Fibroblast of skin of right biceps (primary cell): ENCODE measurements at places on chromosomes 1 and 21.
A peak's percentile ranks its signal among the peaks of the same experiment; 100 is the strongest.

DNA sequence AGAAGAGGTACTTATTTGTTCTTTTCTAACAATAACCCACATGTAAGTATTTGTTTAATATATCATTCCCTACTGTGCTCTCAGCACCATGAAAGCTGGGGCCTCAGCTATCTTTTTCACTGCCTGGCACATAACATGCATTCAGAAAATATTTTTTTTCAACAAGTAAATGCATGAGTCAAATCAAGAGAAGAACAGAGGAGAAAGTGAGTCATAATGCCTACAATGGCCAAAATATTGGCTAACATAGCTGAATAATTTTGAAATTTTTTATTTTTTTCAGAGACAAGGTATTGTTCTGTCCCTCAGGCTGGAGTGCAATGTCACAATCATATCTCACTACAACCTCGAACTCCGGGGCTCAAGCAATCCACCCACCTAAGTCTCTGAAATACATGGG is 252.2 kb upstream of the ADAMTS5 start:
- DNase-seq, result peak; percentile 71

- no peak for DNase-seq
Measured at GRCh38 chr1:29820401-29820800, 584.1 kb downstream of the PTPRU start.

DNA sequence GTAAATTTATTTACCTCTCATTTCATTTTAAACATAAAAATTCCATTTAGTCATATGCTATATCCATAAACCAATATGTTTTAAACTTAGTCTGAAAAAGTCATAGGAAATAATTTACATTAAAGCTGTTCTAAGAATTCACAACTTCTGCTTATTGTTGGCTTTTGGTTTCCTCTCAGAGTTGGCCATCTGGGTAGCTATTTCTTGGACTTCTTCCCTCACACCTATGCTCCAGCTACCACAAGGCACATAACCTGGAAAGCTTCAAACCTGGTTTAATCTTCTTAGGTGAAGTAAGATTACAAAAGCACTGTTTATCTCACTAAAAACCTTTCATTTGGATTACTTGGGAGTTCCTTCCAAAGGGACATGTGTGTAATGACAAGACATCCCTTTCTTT is 29.8 kb downstream of the RBM11 start:
- no peak for DNase-seq

DNA sequence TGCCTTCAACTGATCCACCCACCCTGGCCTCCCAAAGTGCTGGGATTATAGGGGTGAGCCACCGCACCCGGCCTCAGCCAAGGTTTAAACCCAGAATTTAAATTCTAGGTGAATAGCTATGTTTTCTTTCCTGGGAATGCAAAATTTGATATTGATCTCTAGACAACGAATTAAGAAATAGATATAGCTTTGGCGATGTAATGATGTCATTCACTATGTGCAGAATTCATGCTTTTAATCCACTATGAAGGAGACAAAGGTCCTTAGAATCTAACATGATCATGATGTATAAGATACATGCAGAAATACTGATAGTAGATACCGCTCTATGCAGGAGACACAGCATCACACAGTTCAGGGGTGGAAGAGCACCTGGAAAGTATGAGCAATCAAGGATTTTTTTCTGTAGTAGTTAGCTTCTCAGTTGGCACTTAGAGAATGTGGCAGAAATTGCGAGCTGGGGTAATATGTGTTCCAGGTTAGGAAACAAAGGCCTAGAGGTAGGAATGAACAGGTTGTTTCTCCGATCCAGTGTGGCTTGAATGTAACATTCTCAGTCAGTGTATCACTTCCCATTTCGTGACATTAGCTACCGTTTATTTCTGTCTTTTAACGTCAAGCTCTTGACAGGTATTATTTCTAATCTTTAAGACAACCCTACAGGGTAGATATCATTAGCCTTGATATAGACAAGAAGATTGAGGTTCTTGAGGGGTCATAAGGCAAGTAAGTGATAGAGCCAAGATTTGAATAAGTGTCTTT is 3.0 kb upstream of the CEP350 start:
- DNase-seq, result no peak

- DNase-seq, result no peak
Measured at GRCh38 chr1:209855623-209856022, 27.9 kb downstream of the UTP25 start.

DNA sequence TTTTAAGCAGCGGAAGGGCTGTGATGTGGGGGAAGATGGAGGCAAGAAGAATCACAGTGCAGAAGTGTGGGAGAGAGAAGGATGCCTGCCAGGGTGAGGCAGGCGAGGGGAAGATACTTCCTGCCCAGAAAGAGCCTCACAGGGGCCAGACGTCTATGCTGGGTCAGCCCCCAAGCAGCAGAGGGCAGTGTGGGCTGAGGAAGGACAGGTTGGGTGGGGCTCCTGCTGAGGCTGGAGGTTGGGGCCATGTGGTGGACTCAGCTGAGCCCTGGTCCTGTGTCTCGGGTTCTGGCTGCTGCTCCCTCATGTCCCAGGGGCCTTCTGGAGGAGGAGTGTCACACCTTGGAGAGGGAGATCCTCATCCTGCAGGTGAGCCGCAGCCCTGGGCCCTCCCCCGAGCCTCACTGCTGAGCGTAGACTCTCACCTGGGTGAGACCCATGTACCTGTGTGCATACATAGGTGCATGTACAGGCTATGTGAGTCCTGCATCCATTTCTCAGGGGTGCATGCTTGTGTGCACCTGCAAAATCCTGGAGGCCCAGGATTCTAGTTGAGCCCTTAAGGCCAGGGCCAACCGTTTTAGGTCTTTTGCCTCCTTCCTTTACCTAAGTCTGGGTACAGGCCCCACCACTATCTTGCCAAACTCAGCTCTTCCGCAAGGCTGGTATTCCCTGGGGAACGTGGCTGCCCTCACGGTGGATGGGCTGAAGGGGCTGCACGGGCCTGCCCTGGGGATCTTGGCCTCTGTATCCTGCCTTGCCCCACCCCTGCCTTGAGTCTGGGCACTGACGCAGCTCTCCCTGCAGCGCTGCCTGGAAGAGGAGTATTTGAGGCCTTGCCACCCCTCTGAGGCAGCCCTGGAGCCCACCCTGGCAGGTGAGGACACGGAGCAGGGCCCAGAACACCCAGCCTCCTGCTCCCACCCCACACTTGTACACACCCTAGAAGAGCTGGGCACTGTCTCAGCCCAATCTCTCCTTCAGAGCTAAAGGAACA is 3.7 kb downstream of the CCDC24 start:
- DNase-seq, result peak; percentile 32

DNA sequence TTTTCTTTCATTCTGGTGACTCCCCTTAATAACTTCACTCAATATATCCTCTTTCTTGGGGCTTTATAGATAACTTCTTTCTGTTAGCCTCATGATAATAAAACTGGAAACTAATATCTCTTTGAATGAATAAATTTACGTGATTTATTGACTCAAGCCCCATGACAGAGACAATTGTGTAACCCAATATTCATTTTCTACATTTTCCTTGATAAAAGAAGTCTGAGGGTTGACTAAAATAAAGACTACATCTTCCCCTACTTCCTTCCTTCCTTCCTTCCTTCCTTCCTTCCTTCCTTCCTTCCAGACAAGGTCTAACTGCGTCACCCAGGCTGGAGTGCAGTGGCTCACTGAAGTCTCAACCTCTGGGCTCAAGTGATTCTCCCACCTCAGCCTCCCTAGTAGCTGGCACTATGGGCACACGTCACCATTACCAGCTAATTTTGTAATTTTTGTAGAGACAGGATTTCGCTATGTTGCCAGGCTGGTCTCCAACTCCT is 85.1 kb downstream of the CYYR1 start:
- no peak for DNase-seq

DNA sequence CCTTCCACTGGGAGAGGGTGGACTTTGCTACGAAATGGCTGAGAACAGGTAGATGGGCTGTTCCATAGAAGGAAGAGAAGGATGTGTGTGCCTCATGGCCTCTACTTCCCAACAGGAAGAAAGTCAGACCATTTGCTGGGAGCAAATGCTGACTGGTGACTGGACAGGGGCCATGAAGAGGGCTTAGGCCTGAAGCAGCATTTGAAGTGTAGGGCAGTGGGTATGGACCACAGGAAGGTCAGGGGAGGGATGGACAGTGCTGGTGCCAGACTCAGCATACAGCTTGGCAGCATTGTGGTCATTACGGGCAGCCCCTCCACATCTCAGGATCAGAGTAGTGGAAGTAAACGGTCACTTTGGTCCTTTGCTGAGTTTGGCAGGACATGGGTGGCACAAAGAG is 275.7 kb downstream of the MATN1 start:
- DNase-seq, result no peak

DNA sequence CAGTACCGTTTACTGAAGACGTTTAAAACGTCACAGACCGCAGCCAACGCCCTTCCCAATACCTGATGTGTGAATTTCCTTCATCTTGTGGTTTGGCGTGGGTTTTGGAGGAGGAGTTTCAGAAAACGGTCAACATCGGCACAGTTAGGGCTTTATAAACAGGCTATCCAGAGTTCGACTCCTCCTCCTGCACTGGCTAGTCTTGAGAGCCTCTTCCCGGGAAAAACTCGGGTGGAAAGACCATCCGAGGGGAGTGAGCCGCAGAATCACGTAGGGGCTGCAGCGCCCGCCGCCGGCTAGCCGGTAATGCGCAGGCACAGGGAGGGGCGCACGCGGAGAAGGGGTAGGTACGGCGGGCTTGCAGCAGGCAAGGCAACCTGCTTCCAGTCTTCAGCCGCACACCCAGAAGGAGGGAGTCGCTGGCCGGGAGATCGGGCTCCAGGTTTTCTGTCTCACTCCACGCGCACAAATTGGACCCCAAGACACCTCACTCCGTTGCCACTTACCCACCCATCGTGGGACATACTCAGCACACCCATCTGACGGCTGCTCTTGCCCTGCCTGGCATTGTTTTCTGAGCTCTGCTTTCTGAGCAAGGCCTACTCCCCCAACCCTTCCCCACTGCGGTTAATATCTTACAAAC is 25.4 kb downstream of the SLC19A2 start:
- peak; percentile 32 for DNase-seq

GRCh38 chr1:96487971-96488370 is 233.6 kb upstream of the PTBP2 start:
- no peak for DNase-seq
